ENCODE measurements at places on chromosomes 4 and X.
A peak's percentile ranks its signal among the peaks of the same experiment; 100 is the strongest.

DNA sequence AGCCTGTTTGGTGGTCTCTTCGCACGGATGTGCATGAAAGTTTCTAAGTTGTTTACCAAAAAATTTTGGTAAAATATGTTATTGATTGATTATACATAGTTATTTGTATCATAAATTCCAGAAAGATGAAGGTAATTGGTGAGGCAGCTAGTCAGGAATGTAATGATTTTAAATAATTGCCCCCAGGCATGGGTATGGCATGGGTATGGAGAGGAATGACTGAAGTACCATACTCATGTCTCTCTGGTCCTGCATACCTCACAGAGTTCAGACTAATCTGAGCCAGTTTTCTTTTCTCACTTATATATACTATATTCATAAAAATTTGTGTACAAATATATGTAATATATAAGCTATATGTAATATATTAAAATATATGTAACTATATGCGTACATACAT, 329.0 kb upstream of the TECRL start:
- no peak for DNase-seq

DNA sequence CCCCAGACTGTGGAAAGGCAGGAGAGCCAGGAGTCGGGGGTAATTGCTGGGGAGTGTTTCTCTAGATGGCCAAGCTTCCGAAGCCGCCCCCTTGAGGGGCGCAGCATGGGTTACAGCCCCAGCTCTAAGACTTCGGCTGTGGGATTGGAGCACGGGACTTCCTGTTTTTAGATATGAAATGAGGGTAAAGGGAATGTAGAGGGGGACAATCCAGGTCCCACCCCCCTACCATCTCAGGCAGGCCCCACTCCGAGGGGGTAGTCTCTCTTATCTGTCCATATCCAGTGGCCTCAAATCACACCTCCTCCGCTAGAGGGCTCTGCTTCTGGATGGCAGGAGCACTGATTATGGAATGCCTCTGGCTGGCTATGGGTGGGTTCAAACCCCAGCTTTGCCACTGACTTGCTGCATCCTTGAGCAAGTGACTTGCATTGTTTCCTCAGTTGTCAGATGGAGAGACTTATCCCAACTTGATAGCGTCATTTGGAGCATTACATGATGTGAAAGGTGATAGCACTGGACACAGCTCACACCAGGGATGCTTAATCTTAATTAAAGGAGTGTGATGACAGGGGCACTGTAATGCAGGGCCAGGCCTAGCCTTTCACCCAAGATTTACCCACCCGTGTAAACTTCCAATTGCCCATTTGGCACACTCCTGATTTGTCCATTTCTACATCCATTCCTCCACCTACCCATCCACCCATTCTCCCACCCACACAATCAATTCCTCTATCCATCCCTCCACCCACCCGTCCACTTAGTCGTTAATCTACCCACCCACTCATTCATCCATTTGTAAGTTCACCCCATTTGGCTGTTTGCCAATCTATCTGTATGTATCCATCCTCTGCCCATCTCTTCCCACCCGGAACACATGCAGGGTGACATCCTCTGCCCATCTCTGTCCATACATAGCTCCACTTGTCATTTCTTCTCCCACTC, 848 bp upstream of the KCND1 start:
- DNase-seq: peak; percentile 37

DNA sequence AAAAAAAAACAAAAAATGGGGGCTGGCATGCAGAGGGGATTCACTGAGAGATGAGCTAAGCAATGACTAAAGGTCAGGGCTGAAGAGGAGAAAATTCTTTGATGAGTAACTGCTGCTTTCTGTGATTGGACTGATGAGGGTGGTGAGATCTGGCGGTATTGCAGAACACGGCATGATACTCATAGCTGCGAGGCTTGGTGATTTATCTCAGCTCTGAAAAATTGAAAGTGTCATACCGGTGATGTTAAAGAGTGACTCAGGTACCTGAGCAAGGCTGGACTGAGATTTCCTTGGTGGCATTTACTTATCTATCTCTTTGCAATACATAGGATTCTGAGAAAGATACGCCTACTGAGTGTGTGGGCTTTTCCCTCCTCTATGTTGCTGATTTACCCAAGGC, 204.1 kb upstream of the DDX53 start:
- DNase-seq: no peak

DNA sequence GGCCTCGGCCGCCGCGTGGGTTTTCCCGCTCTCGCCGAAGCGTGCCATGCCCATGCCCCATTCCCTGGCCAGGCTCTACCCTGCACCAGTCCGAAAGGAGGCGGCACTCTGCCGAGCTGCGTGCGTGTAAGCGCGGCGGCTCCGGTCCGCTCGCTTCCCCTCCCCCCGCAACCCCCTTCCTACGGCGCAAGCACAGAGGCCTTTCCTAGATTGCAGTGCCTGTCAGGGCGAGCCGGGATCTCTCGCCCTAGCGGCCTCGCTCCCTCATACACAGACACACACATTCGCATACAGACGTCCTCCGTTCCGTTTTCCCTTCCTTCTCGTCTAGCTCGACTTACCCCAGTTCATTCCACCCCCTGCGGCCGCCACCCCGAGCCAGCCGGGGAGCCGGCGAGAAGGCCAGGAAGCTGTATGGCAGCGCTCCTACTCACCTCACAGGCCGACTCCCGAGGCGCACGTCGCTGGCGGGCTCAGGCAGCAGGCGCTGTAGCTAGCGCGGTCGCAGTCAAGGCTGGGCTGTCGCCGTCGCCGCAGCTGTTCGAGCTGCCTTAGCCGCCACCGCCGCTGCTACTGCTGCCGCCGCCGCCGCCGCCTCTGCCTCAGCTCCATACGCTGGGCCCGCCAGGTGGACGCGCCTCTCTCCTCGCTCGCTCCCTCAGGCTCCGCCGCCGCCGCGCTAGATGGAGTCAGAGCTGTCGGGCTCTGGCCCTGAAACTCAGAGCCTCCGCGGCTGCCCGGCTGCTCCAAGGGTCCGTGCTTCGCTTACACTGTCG, 615 bp downstream of the NEXMIF start:
- DNase-seq: no peak

GRCh38 chr4:108113229-108113628, 55.5 kb downstream of the LEF1 start:
- DNase-seq: no peak

- no peak for DNase-seq
Measured at GRCh38 chr4:136540747-136541146, 991.5 kb downstream of the PCDH18 start.

DNA sequence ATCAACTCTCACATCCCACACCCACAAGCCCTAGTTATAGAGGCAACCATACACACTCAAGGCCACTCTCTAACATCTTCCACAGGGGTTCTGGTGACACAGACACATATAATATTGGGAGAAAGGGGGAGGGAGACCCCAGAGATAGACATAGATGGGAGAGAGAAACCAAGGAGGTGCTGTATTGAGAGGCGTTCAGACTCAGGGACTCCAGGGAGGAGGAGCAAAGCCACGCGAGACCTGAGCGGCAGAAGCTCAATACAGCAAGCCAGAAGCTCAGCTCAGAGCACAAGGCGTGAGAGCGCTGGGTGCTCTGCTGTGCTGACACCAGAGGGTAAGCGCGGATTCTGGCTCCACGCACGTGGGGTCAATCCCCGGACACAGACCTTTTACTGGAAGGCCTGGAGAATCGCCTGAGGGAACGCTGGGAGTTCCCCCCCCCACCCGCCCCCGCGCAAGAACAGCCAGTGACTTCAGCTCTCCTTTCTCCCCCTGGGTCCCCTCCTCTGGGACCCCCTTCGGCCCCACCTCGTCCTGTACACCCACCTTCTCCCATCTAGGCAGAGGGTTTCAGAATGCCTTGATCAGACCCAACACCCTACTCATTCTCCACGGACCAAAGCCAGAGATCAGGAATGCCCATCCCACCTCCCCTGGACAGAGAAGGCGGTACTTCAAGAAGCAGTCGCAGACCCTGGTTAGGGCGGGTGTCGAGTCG, 8.7 kb downstream of the MSX1 start:
- DNase-seq: no peak

DNA sequence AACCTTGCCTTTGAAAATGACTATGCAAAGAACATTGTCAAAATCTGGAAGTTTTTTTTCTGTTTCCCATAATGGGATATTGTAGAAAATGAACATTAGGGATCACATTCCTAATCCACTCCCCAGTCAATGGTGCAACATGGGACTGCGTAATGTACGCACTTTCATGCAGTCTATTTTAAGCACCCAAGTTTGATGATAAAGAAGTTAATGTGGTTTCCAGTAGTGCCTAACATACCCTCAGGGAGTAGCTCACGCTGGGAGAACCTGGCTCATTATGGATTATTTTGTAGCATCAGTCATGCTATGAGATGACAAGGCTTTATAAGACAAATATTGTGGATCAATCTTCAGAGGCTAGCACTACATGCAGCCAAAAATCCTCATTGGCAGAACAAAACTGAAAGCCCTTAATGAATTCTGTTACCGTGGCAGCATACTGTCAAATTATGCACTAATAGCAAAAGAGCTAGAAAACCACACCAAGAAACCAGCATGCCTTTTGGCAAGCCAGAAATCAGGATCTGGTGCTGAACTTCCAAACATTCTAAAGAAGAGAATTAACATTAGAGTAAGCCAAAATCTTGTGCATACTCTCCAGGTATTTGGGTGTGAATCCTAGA, 1392.8 kb upstream of the TENM3 start:
- no peak for DNase-seq

DNA sequence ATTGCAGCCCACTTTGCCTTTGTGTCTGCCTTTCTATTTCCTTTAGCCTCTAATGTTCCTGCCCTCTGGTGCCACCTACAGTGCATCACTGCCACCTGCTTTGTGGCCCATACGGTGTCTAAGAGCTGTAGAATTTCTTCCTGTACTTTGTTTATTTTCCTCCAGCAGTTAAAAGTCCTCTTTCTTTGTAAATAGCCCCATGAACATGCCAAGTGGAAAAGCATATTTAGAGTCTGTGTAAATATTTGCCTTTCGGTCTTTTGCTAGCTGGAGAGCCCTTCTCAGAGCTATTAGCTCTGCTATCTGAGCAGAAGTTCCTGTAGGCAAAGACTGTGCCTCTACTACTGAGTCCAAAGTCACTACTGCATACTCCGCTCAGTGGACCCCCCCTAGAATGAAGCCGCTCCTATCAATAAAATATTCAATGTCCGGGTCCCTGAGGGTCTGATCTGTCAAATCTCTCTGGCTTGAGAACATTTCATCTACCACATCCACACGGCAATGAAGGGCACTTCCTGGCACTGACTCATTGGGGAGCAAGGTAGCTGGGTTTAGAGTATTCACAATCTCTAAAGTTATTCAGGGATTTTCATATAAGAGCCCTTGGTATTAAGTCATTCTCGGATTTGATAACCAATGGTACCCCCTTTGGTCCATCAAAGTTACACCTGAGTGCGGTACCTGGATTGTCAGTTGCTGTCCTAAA, 36.3 kb downstream of the SULT1E1 start:
- DNase-seq: peak; percentile 50

GRCh38 chrX:139563251-139563650, 32.7 kb downstream of the F9 start:
- DNase-seq: no peak

DNA sequence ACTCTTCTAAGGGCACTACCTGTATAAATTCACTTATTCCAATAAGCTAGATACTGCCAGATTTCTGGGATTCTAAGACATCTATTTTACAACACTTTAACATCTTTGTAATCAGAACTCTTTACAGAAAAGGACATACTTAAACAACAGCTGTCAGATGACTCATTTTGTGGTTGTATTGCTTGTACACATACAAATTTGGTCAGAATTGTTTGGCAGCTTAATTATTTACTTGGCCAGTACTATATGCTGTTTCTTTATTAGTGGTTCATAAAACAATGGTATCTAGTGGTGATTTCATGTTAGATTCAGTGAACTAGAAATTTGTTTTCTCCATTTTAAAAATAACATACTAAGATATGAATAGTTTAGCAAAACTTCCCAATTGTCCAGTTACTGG, 27.2 kb downstream of the PALLD start:
- peak; percentile 93 for DNase-seq
